ENCODE measurements at places on chromosomes 1 and 21.
A peak's percentile ranks its signal among the peaks of the same experiment; 100 is the strongest.

DNA sequence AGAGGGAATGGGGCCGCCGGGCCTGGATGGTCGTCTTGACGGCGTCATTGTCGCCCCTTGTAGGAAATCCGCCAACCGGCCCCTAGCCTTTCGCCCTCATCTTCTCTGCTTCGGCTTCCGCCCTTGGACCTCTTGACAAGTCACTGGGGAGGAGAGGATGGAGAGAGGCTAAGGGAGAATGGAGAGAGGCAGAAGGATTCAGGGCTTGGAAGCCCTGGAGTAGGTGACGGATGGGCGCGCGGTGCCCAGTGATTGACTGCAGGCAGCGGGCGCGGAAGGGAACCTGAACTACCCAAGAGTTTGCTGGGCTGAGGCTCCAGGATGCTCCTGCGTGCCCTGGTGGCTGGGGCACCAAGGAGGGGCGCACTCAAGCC lies 651 bp downstream of the PDE4B start:
- no peak for DNase-seq

DNA sequence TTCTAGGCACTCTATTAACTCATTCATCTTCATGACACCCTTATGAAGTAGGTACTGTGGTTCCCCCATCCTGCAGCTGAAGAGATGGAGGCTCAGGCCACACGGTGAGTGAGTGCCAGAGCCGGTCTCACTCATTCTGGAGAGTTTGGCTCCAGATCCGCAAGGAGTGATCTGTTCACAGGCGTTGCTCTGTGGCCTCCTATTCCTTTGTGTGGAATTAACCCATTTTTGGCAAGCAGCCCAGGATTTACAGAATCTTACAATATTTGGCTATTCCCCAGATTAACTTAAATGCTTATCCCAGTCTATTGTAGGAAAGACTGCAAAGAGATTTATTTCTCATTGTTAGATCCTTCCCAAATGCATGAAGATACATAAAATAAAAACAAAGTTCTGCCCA lies 29.6 kb downstream of the KIAA0040 start:
- no peak for DNase-seq

GRCh38 chr1:198619375-198620140 lies 19.3 kb upstream of the PTPRC start:
- no peak for DNase-seq

DNA sequence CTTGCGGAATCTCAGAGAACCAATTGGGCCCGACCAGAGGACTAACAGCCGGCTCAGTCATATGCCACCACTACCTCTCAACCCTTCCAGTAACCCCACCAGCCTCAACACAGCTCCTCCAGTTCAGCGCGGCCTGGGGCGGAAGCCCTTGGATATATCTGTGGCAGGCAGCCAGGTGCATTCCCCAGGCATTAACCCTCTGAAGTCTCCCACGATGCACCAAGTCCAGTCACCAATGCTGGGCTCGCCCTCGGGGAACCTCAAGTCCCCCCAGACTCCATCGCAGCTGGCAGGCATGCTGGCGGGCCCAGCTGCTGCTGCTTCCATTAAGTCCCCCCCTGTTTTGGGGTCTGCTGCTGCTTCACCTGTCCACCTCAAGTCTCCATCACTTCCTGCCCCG lies 49.8 kb downstream of the ACP6 start:
- no peak for DNase-seq

DNA sequence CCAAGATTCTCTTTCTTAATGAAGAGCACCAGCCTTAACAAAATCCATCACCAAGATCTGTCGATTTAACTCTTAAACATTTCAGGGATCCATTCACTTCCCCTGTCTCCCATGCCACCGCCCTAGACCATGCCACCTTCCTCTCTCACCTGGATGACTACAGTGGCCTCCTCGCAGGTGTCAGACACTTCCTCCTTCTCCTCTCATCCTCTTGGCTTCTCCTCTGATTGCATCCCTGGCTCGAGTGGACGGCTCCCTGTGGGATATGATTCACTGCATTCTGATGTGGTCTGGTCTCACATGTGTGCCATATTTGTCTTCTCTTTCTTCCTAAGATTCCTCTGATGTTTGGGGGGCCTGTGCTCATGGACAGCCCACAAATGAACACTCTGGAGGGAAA lies 66.4 kb upstream of the KLHDC7A start:
- no peak for DNase-seq

GRCh38 chr1:85501355-85501898 lies 36.5 kb upstream of the DDAH1 start:
- DNase-seq = no peak

DNA sequence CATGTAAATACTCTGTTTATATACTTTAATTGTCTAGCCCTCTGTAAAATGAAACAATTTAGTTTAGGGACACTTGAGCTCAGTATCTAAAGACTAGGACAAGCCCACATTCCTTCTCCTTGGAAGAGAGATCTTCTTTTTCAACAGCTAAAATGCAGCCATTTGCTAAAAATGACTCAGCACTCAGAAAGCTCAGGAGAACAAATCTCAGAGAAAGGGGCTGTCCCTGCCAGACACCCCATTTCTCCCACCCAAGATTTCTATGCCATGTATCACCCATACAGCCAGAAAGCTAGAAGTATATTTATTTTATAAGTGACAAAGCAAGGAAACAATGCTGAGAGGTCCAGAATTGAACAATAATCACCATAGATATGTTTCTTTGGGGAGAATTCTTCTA lies 23.2 kb upstream of the PRDX6 start:
- DNase-seq = no peak

GRCh38 chr1:168637350-168637991 lies 61.1 kb downstream of the XCL1 start:
- DNase-seq = peak; percentile 10

- DNase-seq = no peak
These were observed 10.1 kb upstream of the GNG12 start for GRCh38 chr1:67843331-67843730.

GRCh38 chr21:43926196-43926595 lies 61.2 kb downstream of the AGPAT3 start:
- DNase-seq = no peak

- peak; percentile 44 for DNase-seq
These were observed 127.6 kb downstream of the MRPS6 start for GRCh38 chr21:34201001-34201400.

DNA sequence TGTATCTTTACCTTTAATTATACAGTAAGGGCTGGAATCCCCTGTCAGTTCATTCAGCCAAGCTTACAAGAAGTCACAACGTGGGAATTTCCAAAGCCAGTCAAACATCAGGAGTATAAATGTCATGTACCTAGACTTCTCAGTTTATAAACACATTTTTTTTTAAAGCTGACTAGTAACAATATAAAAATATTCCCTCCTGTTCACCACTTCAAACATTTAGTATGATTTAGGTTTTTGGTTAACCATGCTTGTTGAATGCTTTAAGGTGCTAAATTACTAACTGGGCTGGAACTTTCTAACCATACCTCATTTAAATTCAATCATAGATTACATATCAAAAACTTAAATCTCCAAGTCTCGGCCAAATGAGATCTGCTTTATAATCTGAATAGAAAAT lies 44.0 kb downstream of the JAK1 start:
- no peak for DNase-seq

GRCh38 chr1:88441022-88441421 lies 243.1 kb upstream of the PKN2 start:
- no peak for DNase-seq

- no peak for DNase-seq
These were observed 7.0 kb downstream of the SH3BP5L start for GRCh38 chr1:248818505-248819374.

DNA sequence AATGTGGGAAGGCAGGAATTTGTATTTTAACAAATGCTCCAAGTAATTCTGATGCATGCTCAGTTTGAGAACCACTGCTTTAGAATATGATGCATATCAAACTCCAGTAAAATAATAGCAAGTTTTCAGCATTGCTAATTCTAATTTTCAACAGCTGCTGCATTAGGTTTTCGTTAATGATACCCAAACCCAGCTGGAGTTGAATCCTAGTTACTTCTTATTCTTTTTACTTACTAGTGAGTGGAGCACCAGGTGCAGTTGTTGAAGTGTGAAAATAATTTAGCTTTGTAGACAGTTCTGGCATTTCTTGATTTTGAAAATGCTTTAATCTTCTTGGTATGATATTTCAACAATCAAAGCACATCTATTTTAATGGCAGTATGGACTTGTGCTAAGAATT lies 138.5 kb downstream of the HS2ST1 start:
- DNase-seq = no peak

DNA sequence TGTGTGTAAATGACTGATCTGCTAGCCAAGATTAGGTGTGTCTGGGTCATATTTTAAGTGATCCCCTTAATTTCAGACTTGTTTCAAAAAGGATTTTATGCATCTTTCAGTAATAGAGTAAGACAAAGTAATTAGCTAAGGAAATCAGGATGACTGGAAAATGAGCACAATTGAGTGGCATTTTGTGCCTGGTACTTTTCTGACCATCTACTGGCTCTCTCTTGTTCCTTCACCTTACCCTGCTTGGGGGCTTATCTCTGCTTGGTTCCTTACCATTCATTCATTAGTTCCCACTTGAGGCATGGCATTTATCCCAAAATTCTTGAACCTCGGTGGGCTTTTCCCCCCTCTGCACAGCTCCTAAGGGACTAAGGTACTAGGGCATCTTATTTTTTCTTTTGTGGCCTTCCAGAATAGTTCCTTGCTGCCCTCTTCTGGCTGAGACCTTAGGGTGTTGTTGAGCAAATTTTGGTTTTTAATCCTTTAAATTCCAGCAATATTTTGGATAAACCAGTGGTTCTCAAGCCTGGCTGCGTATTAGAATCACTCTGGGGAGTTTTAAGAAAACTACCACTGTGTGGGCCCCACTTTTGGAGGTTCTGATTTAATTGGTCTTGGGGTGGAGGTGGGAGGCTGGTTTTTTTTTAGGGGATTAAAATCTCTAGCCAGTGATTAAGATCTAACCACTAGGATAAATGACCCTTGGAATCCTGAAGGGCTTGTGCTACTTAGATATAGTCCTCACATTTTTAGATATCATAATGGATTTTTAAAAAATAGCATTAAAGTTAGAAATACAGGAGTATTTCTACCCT lies 50.8 kb downstream of the HS2ST1 start:
- DNase-seq = no peak
